Activated CD4-positive, alpha-beta T cell treated with anti-CD3 and anti-CD28 coated beads, Interleukin-2, amount 50 U/mL, for 48 hours (primary cell): ENCODE measurements at places on chromosomes 7 and 10.

DNA sequence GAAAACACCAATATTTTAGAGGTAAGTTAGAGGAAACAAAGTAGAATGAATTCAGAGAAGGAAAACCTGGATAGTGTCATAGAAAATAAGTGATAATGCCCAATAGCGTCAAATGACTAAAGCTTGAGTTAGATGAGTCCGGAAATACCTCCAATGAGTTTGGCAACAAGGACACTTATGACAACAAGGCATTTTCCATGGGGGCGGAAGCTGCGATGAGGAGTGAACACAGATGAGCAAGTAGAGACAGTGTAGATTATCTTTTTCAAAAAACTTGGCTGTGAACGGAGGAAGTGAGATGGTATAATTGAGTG is 383 bp upstream of the R3HCC1L start:
- no peak for DNase-seq

DNA sequence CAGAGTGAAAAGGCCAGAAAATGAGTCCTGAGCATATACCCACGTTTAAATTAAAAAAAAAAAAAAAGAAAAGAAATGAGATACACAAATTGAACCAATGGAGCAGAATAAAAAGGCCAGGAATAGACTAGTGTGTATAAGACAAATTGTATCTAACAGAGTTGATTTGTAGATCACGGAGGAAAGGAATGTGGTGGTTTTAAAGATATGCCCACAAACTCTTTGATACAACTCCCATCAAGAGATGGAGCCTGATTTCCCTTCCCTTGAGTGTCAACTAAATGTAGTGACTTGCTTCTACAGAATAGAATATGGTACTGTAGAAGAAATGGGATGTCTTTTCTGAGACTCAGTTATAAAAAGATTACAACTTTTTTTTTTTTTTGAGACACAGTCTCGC is 10.4 kb downstream of the SYPL1 start:
- no peak for DNase-seq

- DNase-seq, result no peak
These were observed 148.4 kb downstream of the CREB5 start for GRCh38 chr7:28560767-28561166.

DNA sequence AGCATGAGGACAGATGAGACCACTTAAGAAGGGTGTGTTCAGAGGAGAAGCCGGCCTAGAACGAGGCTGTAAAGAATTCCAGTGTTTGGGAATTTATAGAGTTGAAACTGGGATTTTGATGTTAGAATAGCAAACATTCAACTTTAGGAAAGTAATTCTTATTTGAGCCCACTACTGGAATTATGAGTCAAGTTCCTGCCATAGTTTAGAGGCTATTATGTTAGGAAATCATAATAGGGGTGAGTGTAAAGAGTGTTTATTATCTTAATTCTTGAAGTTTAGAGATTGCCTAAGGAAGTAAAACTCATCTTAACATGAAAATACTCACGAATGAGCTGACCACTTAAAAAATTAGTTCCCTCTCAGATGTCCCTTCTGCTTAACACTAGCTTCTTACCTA is 2.1 kb downstream of the CBLL1 start:
- no peak for DNase-seq

- DNase-seq, result no peak
These were observed 226.9 kb upstream of the CSTF2T start for GRCh38 chr10:51926337-51926736.

DNA sequence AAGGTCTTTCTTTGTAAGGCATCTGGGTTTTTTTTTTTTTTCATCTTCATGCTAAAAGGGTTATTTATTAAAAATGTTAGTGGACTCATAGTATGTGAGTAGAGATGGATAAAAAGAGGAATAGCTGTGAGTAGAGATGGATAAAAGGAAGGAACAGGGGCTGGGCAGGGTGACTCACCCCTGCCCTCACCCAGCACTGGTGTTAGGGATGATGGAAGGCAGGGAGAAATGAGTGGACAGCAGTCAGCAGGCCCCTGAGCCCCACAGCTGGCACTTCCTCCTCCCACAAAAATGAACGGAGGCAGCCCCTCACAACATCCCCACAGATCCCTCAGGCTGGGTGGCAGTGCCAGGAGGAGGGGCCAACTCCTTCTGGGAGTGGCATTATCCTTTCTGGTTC is 39.3 kb downstream of the ANTXRL start:
- no peak for DNase-seq

- DNase-seq, result no peak
These were observed 108.9 kb downstream of the RNLS start for GRCh38 chr10:88473989-88474883.
